Activated CD4-positive, alpha-beta T cell treated with anti-CD3 and anti-CD28 coated beads for 1 hour (primary cell): ENCODE measurements at places on chromosomes 3 and 15.

GRCh38 chr3:12997387-12997786 is 75.8 kb downstream of the IQSEC1 start:
- no peak for DNase-seq

DNA sequence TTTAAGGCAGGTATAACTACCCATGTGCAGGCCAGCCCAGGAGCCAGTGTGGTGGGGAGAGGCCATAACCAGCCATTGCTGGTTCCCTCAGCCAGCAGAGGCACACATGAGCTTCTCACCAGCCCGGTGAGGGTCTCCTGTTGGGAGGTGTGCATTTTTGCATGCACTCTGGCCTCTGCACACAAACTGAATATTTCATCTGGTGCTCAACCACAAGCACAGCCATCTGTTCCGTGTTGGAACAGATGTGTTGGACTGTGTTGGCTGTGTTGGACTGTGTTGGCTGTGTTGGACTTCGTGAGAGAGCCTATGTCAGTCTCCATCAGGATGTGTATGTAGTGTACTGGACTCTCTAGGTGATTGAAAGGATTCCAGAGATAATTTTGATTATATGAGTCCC is 67.2 kb downstream of the RPL39L start:
- DNase-seq = no peak

- no peak for DNase-seq
These were observed 36.9 kb downstream of the TSPAN3 start for GRCh38 chr15:77033729-77034671.

DNA sequence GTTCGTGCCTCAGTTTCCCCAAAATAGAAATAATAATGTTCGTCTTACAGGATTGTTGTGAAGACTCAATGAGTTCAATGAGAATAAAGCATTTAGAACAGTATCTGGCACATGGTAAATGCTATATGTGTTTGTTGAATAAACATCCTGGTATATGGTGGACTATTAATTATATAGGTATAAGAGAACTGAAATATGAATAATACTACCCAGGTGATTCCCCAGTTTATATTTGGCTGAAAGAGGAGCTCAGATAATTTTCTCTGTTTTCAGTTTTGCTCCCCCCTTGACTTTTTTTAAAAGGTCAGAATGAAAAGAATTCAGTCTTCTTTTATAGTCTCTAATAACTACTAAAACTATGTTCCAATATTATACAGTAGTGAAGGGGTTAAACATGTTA is 46.9 kb downstream of the USP8 start:
- no peak for DNase-seq

DNA sequence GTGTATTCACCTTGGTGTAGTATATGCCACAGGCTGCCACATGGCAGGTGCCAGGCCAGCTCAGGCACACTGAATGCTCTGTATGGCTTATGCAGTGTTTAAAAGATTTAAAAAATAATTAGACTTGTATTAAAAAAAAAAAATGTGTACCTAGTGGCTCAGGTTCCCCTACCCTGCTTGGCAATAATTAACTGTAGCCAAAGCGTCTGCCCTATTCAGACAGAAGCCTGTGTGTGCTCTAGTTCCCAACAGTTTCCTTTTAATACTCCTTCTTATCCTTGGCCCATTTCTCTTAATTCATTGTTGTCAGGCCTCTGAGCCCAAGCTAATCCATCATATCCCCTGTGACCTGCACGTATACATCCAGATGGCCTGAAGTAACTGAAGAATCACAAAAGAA is 752.2 kb upstream of the CFAP20DC start:
- no peak for DNase-seq

GRCh38 chr3:127286571-127287140 is 1.2 kb downstream of the PRR20G start:
- DNase-seq = no peak

DNA sequence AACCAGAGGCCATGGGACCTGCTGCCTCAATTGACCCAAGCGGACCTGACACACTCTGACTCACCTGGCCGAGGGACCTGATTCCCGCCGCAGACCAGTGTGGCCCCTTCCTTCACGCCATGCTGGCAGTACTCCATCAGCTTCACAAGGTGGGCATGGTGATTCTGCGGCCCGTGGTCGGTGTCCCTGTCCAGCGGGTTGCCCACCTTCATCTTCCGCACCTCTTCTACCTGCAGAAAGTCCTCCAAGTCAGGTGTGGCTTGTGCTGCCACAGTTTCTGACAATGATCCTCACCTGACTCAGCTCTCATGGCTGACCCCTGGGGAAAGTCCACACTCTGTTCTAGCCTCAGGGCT is 25.9 kb upstream of the SLC41A3 start:
- no peak for DNase-seq

GRCh38 chr15:43867096-43867495 is 40.3 kb downstream of the WDR76 start:
- DNase-seq = no peak

DNA sequence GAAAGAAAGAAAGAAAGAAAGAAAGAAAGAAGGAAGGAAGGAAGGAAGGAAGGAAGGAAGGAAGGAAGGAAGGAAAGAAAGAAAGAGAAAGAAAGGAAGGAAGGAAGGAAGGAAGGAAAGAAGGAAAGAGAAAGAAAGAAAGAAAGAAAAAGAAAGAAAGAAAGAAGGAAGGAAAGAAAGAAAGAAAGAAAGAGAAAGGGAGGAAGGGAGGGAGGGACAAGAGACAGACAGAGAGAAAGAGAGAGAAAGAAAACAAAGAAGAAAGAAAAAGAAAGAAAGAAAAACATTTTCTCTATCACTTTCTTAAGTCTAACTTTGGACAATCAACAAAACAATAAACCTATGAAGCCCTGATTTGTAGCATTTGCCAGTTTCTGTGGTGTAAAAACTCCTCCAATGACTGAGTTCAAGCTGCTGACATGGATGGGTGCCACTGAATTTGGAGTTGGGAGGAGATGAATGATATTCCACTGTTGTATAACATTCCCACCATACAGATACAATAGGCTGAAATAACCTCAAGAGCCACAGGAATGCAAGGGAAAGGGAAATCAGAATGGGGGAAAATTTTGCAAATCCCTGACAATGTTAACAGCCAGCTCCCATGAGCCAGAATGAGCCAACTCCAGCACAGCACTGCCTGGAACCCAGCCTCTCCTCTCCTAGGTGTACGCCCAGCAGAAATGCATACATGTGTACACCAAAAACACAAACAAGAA is 15.0 kb upstream of the RTP3 start:
- no peak for DNase-seq

- DNase-seq = no peak
These were observed 151.8 kb downstream of the MEX3B start for GRCh38 chr15:81894061-81894460.

DNA sequence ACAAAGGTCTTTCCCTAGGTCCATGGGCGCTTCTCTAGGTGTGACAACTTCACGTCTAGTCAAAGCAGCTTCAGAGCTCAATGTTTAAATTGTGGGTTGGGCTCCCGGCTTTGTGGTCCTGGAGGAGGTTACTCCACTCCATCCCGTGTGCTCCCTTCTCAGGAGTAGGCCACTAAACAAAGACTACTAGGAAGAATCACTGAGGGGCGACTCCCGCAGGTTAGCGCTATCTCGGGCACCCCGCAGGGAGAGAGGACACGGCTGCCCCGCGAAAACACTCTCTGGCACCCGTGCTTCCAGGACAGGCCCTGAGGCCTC is 500 bp downstream of the PARP6 start:
- no peak for DNase-seq

GRCh38 chr15:31371520-31372240 is 45.0 kb downstream of the KLF13 start:
- no peak for DNase-seq

GRCh38 chr15:86328658-86329057 is 249.0 kb downstream of the AGBL1 start:
- no peak for DNase-seq

GRCh38 chr3:193148688-193149473 is 92.1 kb upstream of the PLAAT1 start:
- DNase-seq = no peak

DNA sequence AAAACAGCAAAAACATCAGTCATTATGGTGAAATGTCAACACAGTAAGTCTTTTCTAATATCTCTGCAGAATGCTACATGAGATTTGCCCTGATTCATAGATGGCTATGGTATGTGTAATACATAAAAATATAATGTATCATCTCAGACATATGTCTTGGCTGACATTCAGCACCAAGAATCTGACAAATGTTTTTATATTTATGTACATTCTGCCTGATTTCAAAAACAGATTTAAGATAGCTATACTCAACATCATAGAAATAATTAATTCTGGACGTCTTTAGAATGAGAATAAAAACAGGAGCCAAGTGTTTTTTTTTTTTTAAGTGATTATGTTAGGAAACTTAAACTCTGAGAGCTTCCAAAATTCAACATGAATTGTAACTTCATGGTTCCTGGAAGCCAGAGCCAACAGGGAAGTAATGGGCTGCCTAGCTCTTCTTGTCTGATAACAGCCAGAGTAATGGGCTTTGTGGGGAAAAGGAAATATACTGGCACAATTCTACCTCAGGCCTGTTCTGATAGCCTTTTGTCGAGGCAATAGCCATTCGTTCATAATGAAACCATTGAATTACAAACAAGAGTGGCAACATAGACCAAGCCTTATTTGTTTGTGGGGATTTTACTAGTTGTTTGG is 184.4 kb downstream of the VGLL4 start:
- no peak for DNase-seq

- DNase-seq = no peak
These were observed 7.0 kb downstream of the SFMBT1 start for GRCh38 chr3:53038679-53039375.

- DNase-seq = no peak
These were observed 77.6 kb upstream of the PROK2 start for GRCh38 chr3:71862371-71863140.

GRCh38 chr15:62773369-62774165 is 269.0 kb upstream of the TPM1 start:
- DNase-seq = no peak

GRCh38 chr3:66355997-66356396 is 135.2 kb downstream of the SLC25A26 start:
- no peak for DNase-seq

- no peak for DNase-seq
These were observed 4.3 kb downstream of the HRG start for GRCh38 chr3:186670155-186670554.

GRCh38 chr15:70259640-70260508 is 162.2 kb upstream of the TLE3 start:
- no peak for DNase-seq

GRCh38 chr15:40058476-40059140 is 19.6 kb upstream of the SRP14 start:
- DNase-seq = no peak

GRCh38 chr3:111745786-111746185 is 113.3 kb upstream of the PHLDB2 start:
- no peak for DNase-seq

DNA sequence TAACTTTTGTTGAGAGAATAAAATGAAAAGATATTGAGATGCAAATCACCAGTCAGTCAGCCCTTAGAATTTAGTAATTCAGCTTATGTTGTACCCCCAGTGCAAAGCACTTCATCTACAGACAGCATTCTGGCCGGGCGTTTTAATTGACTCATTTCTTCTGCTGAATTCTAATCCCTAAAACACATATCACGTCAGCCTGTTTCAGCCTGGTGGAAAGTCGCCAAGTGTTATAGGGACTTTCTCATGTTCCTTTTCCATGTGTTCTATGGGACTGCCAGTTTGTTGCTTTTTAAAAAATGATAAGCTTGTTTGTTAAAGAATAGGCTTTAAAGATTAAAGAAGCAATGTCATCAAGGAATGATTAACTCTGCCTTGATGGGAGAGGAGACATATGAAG is 169.7 kb upstream of the BFSP2 start:
- DNase-seq = no peak

- no peak for DNase-seq
These were observed 2.8 kb upstream of the RPL24 start for GRCh38 chr3:101689286-101689685.

- DNase-seq = no peak
These were observed 94.9 kb downstream of the AKAP13 start for GRCh38 chr15:85475317-85475701.

DNA sequence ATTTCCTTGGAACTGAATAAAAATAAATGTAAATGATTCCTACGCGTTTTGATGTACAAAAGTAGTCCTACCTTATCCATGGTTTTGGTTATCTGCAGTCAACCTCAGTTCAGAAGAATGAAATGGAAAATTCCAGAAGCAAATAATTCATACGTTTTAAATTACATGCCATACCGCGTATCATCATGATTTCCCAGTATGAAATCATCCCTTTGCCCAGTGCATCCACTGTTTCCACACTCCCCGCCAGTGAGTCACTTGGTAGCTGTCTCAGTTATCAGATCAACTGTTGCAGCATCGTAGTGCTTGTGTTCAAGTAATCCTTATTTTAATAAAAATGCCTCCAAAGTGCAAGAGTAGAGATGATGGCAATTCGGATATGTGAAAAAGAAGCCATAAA is 9.1 kb upstream of the MFSD1 start:
- DNase-seq = no peak

DNA sequence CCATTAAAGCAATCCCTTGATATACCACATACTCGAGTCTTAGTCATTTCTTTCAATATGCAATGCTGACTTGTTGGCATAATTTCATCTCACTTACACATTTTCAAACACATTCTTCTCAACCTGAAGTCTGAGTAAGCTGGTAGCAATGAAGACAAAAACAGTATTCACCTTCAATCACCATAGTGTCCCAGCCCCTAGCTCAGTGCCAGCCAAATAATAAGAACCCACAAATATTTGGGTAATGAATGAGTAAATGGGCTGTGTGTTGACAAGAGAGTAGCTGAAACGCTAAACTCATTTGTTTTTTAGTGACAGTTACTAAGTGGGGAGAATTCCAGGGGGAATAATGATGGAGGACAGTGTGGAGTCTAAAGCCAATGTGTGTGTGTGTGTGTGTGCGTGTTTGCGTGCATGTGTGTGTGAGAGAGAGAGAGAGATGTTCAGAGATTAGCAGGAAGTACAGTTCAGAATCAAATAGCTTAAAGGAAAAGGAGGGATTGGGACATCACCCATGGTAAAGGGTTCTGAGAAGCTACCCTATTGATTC is 165.7 kb downstream of the GAP43 start:
- DNase-seq = no peak

DNA sequence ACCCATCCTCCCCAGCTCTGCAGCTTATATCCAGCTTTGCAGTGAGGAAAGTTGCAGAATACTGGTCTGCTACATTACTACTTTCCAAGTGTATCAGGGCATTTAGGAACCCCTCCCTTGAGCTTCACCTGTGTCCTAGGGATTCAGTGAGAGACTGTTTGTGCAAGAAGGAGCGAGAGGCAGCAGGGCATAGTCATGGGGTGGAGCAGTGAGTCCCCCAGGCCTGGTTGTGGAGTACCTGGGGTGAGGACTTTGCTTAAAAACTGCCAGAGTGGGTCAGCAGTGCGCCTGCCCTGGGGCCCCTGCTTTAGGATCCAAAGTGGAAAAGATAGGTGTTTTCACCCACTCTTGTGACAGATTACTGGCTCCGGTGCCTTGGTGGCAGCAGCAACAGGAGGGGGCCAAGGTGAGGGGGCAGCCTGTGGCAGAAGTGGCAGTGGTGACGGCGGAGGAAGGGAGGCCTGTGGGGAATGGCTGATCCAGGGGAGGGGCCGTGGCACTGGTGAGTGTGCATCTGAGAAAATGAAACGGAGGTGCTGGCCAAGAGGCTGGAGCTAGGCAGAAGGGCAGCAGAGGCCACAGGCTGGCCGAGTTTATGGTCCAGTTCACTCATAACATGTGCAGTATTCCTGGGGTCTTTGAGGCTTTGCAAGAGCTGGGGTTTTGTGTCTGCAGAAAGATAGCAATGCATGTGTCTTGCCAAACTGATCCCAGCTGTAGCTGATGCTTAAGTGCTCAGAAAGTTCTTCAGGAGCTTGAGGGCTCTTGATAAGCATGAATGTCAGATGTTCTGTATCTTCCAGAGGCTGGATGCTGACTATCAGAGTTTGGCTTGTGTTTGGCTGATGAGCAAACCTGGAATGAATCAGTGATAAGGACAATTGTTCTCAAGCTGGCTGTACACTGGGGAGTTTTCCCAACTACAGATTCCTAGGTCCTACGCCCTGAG is 43.4 kb downstream of the GOLGA6A start:
- DNase-seq = no peak
